Activated naive CD4-positive, alpha-beta T cell treated with anti-CD3 and anti-CD28 coated beads, Interleukin-2, amount 50 U/mL, for 72 hours (primary cell): ENCODE measurements at places on chromosomes 4 and X. TPM values are rescaled to one million over a fixed set of nuclear protein-coding genes. Genes with fewer than 3 reads are reported as not detected.
A peak's percentile ranks its signal among the peaks of the same experiment; 100 is the strongest.

GRCh38 chrX:147779173-147779572 is 132.5 kb upstream of the FMR1 start:
- DNase-seq = no peak

DNA sequence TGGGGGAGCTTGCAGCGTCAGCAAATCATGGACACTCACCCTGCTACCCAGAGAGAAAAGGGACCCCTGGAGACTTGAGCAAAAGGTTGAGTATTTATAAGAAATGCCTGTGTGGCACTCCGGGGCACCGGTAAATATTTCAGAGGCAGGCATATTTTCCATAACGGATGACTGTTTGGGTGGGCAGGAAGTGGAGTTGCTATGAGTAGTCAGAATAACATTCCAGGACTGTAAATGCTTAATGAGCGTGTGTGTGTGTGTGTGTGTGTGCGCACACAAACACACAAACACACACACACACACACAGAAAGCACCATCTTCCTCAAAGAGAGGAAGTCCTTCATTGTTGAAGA is 74.6 kb downstream of the MXRA5 start:
- no peak for DNase-seq

- DNase-seq = no peak
These were observed 294.6 kb upstream of the STS start for GRCh38 chrX:6852869-6853268.

GRCh38 chrX:50798783-50799182 is 15.2 kb downstream of the SHROOM4 start:
- no peak for DNase-seq

DNA sequence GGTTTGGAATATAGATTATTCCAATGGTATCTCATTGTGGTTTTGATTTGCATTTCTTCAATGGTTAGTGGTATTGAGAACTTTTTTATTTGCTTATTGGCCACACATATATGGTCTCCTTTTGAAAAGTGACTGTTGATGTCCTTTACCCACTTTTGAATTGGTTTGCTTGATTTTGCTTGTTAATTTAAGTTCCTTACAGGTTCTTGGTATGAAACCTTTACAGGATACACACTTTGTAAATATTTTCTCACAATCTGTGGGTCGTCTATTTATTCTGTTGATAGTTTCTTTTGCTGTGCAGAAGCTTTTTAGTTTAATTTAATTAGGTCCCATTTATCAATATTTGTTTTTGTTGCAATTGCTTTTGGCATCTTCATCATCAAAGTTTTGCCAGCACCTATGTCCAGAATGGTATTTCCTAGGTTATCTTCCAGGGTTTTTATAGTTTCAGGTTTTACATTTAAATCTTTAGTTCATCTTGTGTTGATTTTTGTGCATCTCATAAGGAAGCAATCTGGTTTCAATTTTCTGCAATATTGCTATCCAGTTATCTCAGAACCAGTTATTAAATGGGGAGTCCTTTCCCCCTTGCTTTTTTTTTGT is 475.7 kb upstream of the PABPC4L start:
- no peak for DNase-seq

DNA sequence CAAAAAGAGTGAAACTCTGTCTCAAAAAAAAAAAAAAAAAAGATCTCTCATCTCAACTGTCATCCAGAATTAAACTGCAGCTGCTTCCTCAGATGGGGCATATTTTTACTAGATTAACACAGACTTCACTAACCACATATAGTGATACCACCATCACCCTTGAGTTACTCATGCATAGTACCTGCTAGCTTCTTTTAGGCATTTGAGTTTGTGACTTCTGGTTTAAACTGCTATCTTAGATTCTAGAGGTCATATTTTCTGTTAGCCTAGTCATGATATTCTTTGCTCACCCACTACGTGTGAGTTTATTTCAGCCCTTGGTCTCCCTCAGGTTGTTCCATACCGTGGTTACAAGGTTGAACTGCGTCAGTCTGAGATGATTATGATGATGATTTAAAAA is 154.9 kb upstream of the BMP3 start:
- no peak for DNase-seq

DNA sequence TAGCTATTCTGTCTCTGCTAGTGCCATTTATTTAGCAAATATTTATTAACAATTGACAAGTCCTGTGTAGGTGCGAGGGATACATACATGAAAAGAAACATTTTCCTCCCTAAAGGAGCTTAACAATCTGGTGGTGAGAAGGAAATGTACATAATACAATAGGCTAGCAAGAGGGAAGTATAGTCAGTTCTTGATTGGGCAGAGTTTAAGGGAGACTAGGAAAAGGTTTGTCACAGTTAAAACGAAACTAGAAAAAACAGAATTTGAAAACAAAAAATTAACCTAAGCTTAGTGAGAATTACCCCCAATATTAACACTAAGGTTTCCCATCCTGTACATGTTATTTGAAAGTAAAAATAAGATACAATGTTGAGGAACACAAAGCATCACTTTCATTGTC is 8.6 kb upstream of the MAML3 start:
- DNase-seq = no peak

DNA sequence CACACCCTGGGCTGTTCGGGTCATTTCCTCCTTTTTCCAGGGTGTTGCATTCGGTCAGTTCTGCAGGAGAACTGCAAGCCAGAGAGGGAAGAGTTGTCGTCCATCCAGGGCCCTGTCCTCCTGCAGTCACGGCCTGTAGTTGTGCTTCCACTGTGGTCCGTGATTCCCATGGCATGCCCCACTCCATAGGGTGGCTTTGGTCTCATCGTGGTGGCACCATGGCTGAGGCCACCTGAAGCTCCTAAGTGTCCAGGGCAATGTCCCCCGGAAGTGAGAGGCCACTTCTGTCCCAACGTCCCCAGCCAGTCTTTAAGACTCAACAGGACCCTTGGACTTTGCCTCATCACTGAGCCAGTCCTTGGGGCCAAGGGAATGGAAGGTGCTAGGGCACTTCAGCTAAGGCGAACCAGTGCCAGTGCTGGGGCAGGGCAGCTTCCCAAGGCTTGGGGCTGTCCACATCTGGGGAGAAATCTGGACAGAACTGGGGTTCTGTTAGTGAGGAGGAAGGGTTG is 83.7 kb downstream of the HTRA3 start:
- DNase-seq = no peak

DNA sequence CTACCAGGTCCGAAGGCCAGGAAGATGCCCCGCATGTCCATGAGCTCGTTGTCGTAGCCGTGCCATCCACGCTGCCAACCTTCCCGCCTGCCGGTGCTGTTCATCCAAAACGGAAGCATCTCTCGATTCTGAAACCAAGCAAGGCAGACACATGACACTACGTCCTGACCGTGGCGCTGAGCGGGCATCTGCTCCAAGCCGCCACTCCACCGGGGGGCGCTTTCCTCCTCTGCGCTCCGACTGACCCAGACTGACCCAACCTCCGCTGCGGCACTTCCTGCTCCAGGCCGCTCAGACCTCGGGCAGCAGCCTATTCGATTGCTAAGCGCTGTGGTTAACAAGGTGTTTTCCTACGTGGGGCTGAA is 120.5 kb downstream of the ENPP6 start:
- DNase-seq = peak; percentile 37

- peak; percentile 3 for DNase-seq
These were observed 293.2 kb upstream of the PRPS2 start for GRCh38 chrX:12497832-12498591.

GRCh38 chrX:132533409-132533808 is 44.6 kb upstream of the MBNL3 start:
- DNase-seq = no peak

- DNase-seq = no peak
These were observed 52.8 kb upstream of the PPP3CA start for GRCh38 chr4:101400096-101400495.

GRCh38 chr4:26412381-26413372 is 77.6 kb downstream of the CCKAR start:
- no peak for DNase-seq

DNA sequence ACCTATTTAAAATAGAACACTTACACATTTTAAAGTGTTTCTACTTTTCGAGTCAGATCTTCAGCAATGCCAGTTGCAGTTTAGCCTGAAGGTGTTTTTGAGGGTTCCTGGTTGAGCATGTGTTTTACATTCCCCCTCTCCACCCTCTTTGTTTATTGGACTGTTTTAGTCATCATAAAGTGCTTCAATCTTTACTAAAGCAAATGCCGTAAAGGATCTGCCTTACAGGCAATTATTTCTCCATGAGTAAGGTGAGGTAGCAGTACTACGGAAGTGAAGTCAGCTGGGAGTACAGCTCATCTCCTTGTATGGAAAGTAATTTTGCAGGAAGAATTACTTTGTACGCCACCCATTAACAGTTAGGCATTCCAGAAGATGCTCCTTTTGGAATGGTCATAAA is 36.9 kb downstream of the PDLIM5 start:
- no peak for DNase-seq

DNA sequence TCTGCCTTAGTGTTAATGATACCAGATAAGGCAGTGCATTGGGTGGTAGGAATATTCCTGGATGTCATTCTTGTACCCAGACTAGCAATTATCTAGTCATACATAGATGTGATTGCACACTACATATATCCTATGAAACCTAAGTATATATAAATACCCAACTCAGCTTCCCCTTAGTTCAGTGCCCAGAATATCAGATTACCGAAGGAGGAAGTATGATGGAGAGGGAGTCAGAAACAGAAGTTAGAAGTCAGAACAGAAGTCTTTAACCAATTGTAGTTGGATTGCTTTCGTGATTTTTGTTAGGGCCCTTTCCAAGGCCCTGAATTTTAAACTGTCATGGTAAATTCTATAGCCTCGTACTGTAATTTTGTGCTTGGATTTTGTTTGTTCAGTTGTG is 42.9 kb downstream of the MOB1B start:
- no peak for DNase-seq

- DNase-seq = no peak
These were observed 942.7 kb upstream of the NDST4 start for GRCh38 chr4:116055857-116056827.

- DNase-seq = peak; percentile 73
These were observed at the start of gene FNIP2 for GRCh38 chr4:158768555-158769174. FNIP2 (plus strand) TSS chr4:158769026; CDS start chr4:158769213, 187 bp downstream.

DNA sequence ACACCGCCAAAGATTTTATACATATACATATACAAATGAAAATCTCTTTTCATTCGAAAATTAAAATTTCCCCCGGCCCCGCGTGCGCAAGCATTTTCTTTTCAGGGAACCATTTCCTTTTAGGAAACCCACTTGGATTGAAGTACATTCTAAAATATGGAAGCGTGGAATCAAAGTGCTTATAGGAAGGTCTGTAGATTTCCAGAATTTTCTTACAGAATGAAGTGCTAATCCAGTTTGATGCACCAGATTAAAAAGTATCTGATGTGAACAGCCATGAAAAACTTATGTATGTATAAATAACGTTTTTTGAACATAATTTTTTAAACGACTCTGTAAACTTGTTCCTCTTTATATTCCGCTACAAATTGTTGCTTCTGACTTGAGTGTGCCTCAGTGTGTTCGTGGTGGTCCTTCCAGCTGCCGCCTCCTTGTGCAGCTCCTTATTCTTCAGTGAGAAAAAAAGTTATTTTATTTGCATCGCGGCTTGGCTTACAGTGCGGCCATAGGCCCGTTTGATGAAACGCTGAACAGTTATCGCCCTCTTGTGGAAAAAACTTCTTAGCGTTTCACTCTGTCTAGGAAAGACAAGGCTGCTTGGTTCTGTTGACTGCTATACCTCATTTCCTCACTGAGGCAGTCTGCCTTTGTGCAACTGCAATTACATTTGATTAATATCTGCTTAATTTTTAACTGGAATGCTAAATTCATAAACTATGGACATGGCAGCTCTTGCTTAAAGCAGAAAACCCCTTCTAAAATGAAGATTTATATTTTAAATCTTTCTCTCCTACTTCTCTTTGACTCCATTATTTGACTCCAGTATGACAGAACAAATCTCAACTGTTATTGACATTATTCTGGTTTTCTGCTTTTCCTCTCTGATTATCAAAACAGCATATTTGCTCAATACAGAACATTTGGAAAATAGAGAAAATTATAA is 4.7 kb upstream of the NKX6-1 start:
- DNase-seq = no peak

- no peak for DNase-seq
These were observed 44.0 kb upstream of the IGFBP7 start for GRCh38 chr4:57154191-57154590.

GRCh38 chrX:2391869-2392606 is 108.7 kb downstream of the DHRSX start:
- no peak for DNase-seq

DNA sequence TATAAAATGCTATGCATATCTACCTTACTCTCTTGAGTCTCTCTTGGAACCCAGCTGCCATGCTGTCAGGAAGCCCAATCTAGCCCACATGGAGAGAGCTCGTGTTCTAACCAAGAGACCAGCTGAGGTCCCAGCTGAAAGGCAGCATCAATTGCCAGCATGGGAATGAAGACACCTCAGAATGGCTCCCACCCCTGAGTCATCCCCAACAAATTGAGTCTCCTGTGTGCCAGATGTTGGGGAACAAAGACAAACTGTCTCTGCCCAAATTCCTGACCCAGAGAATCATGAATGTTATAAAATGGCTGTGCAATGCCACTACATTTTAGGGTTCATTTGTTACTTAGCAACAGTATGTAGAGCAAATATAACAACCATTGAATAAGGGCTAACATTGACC is 105.2 kb upstream of the STX18 start:
- no peak for DNase-seq

- no peak for DNase-seq
These were observed 30.9 kb downstream of the AR start for GRCh38 chrX:67574696-67575095.

- DNase-seq = no peak
These were observed 288.5 kb downstream of the TENM3 start for GRCh38 chr4:182531555-182532162.

- DNase-seq = peak; percentile 70
These were observed 55.0 kb downstream of the FAM53A start for GRCh38 chr4:1628892-1629698.

GRCh38 chr4:110780538-110780937 is 157.7 kb upstream of the PITX2 start:
- no peak for DNase-seq

Gene PDGFC
- not detected for total RNA-seq

Gene RGS12
- 5.3 TPM for total RNA-seq

Gene PLS3
- 2.2 TPM for total RNA-seq

Gene IL21
- total RNA-seq = 40.1 TPM

Gene PPEF1
- total RNA-seq = not detected

Gene DGAT2L6
- total RNA-seq = not detected

Gene SOD3
- not detected for total RNA-seq

Gene TMPRSS11B
- not detected for total RNA-seq
